ENCODE measurements at places on chromosomes 16 and 17. TPM values are rescaled to one million over a fixed set of nuclear protein-coding genes. Genes with fewer than 3 reads are reported as not detected.

Gene KRTAP9-3
- not detected for total RNA-seq

Gene CA7
- total RNA-seq, result not detected

Gene BAHCC1
- total RNA-seq, result 9.1 TPM

Gene TEDC2
- total RNA-seq, result 1.8 TPM

Gene KRTAP4-6
- total RNA-seq, result not detected

GRCh38 chr17:48907713-48908046, 527 bp upstream of the UBE2Z start:
- no peak for DNase-seq

DNA sequence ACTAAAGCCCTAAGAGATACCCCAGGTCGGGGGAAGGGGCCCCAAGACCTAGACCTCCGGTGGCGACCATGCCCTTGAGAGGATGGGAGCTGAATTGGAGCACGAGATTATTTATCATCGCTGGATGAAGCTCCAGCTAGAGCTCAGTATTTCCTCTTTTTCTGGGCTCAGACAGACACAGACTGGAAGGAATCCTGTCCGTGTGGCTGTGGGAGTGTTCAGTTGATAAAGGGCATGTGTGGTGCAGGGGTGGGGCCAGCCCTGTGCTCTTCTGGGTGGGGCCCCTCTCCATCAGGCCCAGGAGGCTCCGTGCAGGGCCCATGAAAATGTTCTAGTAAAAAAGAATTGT, 6.3 kb upstream of the CBX4 start:
- no peak for DNase-seq

DNA sequence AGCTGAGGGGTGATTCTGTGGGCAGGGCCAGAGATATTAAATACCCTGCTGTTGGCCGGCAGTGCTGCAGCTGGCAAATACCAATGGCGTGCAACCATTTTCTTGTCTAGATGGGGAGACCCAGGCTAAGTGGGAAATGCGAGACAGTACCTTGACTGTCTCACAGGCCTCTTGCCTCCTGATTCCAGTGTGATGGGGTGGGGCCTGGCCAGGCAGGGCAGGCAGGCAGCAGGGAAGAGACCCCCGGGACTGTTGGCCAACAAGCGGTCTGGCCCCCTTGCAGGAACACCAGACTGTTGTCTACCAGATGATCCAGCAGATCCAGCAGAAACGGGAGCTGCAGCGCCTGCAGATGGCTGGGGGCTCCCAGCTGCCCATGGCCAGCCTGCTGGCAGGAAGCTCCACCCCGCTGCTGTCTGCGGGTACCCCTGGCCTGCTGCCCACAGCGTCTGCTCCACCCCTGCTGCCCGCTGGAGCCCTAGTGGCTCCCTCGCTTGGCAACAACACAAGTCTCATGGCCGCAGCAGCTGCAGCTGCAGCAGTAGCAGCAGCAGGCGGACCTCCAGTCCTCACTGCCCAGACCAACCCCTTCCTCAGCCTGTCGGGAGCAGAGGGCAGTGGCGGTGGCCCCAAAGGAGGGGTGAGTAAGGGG, 5.7 kb upstream of the CISD3 start:
- DNase-seq, result no peak

DNA sequence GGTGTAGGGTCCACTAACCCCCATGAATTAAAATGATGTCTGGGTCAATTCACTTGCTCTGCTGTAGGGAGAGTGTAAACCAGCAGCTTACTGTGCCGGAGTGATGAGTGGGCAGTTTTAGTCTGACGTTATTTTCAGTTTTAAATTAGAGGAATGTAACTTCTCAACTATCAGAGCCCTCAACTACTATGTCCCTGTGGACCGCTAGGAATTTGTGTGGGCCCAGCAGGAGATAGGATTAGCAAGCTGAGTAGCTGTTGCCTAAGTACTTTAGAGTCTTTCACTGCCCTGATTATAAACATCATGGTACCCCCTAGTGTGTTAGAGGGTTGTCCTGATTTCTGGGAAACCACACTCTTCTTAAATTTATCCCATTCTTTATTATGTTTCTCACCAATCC, 11.4 kb downstream of the MARVELD3 start:
- no peak for DNase-seq

DNA sequence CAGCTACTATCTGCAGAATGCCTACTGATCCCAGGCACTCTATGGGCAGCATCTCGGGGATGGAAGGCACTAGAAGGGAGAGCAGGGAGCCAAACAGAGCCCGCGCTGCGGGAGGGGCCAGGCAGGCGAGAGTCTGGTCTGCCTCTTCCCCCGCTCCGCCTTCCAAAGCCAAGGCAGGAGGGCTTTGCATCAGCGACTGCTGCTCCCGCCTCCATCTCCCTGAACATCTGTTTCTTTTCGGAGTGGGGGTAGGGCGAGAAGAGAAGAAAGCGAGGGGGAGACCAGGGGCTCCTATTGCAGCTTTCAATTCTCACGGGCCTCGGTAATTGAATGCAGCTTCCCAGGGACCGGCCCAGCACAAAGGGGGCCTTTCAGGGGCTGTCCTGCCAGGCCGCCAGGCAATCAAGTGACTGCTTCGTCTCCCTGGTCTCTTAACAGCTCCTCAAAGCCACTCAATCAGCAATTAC, 31.4 kb upstream of the CDC42EP4 start:
- DNase-seq, result peak; percentile 64
